Posterior cingulate gyrus (tissue), 11 donors: ENCODE measurements at places on chromosomes 7 and 10.

- DNase-seq = no peak
Measured at GRCh38 chr7:78588393-78588792, 789.8 kb downstream of the PHTF2 start.

- no peak for DNase-seq
Measured at GRCh38 chr10:68365611-68366010, 32.9 kb upstream of the PBLD start.

- DNase-seq = peak; percentile 8
Measured at GRCh38 chr7:158356454-158356853, 231.2 kb downstream of the PTPRN2 start.

DNA sequence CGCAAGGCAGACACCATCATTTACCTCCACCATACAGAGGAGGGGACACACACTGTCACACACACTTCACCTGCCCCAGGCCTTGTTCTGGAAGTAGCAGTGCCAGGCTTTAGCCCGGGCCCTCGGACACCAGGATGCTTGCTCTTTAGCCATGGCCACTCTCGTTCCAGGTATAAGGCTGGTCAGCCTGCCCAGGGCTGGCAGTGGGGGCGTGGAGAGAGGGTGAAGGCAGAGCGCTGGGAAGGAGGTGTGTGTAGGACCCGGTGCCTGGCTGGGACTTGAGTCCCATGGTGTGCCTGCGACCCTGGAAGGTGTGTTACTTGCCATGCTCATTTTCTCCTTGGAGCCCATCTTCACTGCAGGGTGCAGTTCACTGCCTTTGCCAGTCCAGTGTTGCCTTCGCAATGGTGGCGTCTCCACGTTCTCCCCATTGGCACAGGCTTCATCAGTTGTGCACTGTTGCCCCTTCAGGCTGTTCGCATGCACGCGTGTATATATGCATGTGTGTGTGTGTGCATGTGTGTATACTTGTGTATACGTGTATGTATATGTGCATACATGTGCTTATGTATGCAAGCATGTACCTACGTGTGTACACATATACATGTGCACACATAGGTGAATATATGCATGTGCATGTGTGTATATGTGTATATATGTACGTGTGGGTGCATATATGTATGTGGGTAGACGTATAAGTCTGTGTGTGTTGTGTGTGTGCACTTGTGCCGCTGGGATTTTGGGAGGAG lies 153.4 kb downstream of the CAMK1D start:
- no peak for DNase-seq
